Cortex of kidney (tissue), 1 donor: ENCODE measurements at places on chromosomes 16 and 17.

- no peak for DNase-seq
Measured at GRCh38 chr17:72659811-72660210, 432.7 kb downstream of the SLC39A11 start.

GRCh38 chr17:73343739-73344454, 32.1 kb upstream of the CDC42EP4 start:
- DNase-seq: no peak

DNA sequence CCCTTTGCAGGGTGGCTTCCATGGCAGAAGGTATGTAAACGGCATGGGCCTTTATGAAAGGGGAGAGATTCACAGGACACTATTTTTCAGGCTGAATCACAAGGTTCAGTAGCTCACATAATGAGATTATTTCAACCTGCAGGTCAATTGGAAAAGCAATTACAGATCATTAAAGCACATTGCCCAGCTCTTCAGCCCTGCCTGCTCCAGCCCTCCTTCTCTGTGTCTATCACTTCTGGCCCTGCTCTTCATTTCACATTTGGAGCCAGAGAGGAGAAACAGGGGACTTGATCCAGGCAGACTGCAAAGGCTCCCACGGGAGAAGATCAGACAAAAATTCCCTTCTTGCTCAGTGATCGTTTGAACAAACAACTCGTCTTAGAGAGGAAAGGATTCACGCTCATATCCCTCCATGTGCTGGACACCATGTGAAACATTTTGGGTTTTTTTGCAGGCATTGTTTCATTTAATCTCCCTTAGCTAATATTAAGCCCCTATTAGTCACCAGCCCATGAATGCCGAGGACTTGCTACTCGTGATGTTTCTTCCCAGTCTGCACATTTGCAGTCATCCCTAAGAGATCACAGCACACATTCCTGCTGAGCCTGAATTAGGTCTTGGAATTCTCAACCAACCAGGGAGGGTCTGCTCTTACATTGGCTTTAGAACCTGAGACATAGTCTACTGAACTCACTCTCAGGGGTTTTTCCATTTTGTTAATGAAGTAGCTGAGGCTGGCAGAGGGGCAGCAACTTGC, 443.9 kb upstream of the CCL2 start:
- no peak for DNase-seq

DNA sequence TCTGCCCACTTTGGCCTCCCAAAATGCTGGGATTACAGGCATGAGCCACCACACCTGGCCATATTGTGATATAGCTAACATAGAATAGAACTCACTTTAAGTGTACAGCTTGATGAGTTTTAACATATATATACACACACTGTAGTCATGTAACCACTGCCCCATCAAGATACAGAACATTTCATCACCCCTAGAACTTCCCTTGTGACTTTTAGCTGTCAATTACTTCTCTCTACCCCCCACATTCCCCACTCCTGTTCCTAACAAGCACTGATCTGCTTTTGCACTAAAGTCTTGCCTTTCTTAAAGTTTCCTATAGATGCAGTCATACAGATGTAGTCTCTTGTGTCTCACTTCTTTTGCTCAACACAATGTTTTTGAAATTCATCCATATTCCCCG, 93.1 kb downstream of the PITPNC1 start:
- no peak for DNase-seq

DNA sequence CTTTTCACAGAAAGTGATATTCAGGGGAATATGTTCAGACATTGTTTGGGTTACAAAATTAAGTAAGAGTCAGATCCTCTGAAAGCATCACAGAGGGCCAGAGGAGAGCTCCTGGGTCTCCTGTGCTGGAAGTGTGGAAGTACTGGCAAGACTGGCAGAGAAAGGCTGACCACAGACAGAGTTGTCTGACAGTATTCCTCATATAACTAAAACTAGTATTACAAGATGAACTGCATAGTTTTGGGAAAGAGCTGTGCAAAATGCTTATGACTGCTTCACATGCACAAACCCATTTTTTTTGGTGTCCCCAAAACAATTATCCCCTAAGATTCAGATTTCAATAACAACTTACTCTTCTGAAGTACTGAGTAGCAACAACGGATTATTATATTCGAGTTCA, 35.2 kb downstream of the N4BP1 start:
- DNase-seq: no peak

- no peak for DNase-seq
Measured at GRCh38 chr16:56667581-56668571, at the start of gene MT1G. TSS of gene MT1G (minus strand) at chr16:56668065. CDS start at chr16:56667993, 72 bp downstream.

GRCh38 chr16:85237817-85238216, 125.5 kb upstream of the CIBAR2 start:
- no peak for DNase-seq

GRCh38 chr16:3542601-3543373, 34.4 kb downstream of the NLRC3 start:
- no peak for DNase-seq

GRCh38 chr17:56912105-56912999, 1.5 kb downstream of the TRIM25 start:
- DNase-seq: no peak

DNA sequence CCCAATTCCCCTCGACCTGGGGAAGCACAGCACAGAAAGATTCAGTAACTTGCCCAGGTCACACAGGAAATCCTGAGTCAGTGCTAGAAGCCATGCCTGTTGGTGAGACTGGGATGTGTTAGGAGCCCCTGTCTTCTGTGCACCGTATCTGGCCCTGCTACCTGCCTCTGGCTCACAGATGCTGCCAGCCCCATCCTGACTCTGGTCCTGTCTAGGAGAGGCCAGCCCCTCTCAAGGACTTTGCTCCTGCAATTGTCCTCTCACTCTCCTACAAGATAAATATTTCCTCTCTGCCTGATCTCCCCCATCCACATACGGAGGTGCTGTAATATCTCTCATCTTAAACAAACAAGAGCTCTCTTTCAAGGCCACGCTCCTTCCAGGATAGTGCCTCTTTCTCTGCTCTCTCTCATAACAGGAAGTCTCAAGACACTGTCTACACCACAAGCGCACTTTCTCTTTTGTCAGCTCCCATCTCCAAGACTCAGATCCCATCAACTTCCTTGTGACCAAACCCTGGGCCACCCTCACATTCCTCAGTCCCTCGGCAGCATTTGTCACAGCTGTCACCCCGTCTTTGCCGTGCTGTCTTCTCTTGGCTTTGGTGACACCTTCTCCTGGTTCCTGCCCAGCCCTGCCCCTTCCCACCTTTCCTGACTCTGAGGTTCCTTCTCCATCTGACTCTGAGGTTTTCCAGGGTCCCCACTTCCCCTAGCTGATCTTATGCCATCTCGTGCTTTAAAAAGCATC, 1.9 kb downstream of the SLC13A2 start:
- no peak for DNase-seq

- DNase-seq: no peak
Measured at GRCh38 chr16:86819533-86819892, 241.2 kb downstream of the FOXL1 start.

- no peak for DNase-seq
Measured at GRCh38 chr16:23107936-23108335, 41.3 kb downstream of the USP31 start.

GRCh38 chr17:67324330-67324729, 42.0 kb downstream of the PSMD12 start:
- no peak for DNase-seq

DNA sequence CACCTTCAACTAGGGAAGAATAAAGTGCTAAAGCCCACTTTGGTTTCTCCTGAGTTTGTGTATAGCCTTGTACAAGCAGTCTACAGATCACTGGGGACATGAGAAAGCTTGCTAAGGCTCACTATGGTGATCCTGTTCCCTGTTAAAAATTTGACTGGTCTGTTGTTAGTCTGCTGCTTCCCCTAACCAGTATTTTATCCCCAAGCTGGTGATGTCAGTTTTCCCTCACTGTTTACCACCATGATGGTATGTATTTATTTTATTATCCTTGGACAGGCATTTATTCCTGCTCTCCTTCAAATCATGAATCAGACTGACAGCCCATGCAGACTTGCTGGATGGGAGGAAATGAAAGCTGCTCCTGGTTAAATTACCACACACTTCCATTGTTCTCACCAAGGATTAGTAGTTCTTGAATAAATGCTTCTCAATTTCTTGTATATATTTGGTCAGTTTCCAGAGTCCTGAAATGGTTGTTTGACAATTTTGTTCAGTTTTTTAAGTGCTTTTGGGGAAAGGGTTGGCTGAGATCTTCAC, 99.6 kb downstream of the CA4 start:
- no peak for DNase-seq

GRCh38 chr17:58176200-58176599, 9.4 kb downstream of the OR4D2 start:
- no peak for DNase-seq

GRCh38 chr16:69889295-69889964, 61.7 kb upstream of the CLEC18A start:
- no peak for DNase-seq

DNA sequence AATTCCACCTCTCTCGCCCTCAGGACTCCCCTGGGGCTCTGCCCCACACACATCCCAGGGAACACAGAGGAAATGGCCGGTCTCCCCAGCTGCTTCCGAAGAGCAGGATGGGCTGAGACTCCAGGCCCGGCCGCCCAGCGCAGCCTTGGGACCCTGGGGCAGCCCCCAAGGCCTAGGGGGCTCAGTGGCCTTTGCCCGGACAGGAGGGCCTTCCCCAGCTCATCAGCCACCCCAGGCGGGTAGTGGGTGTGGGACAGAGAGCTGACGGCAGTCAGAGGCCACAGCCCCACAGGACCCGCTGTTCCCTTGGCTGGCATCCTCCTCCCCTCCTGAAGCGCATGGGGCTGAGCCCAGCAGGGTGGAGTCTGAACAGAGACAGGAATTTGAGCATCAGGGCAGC, 6.2 kb upstream of the CBFA2T3 start:
- no peak for DNase-seq

DNA sequence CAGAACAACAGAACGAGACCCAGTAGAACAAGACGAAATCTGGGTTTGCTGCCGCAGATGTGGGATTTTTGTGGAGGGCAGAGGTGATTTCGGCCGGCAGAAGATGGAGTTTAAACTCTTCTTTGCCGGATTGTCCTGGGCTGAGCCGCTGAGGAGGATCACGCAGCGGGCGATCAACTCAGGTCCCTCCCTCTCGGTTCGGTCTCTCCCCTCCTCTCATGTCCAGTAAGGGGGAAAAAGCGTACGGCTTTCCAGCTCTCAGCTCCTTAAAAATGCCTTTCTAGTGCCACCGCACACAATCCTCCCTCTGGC, 2.5 kb downstream of the PHF12 start:
- DNase-seq: no peak

- DNase-seq: no peak
Measured at GRCh38 chr17:37079735-37080134, 131.0 kb downstream of the AATF start.

DNA sequence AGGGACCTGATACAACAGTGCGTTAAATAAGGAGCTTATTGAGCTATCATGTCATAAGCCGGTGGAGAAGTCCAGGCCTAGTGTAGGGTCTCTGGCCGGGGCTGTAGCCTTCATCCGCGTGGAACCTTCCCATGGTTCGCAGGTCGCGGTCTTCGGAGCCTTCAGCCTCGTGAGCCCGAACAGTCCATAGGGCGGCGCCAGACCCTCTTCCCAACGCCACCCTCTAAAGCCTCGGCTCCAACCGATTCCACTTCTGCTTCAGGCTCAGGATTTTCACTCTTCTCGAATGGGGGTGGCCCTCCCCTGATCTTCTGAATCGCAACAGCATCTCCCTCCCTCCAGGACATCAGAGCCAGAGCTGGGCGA, 10.3 kb upstream of the BRCA1 start:
- DNase-seq: no peak

- no peak for DNase-seq
Measured at GRCh38 chr17:38617074-38617860, 11.5 kb upstream of the SRCIN1 start.

DNA sequence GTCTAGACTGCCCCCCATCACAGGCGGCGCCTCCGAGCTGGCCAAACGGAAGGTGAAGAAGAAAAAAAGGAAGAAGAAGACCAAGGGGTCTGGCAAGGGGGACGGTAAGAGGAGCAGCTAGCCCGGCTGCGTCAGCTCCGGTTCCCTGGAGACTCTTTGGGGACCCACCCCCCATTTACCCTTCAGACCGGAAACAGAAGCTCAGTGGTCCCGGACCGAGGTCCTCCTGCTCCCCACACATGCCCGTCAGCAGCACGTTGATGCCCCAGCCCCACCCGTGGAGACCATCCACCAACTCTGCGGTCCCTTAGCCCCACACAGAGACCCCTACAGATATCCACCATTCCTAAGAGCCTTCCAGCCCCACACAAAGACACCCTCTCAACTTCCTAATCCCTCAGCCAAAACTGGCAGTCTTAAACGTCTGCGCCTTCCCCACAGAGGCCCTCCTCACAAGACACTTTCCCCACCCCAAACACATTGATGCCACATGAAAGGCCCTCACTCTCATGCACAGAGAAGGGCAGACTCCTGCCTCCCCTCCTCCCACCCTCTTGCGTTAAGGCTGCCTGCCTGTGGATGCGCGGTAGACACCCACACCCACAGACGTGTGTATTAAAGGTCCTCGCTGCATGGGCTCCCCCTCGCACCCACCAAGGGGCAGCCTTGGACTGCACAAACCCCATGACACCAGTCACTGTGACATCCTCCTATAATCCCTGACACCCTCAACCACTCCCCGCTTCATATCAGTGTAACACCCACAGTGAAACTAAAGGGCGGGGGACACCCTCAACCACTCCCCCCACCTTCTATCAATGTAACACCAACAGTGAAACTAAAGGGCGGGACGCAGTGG, 58.2 kb upstream of the RPH3AL start:
- no peak for DNase-seq
